ENCODE measurements at places on chromosomes 7 and 10.

GRCh38 chr7:153444641-153445040 lies 607.6 kb upstream of the DPP6 start:
- H3K4me3 ChIP-seq = no peak overlapping the region
- no peak for DNase-seq
- H3K27me3 ChIP-seq = no peaks in the 10 kb centered on the region
- no peaks in the 10 kb centered on the region for H3K4me1 ChIP-seq
- H3K27ac ChIP-seq = no peak overlapping the region
- no peaks in the 10 kb centered on the region for H3K36me3 ChIP-seq

DNA sequence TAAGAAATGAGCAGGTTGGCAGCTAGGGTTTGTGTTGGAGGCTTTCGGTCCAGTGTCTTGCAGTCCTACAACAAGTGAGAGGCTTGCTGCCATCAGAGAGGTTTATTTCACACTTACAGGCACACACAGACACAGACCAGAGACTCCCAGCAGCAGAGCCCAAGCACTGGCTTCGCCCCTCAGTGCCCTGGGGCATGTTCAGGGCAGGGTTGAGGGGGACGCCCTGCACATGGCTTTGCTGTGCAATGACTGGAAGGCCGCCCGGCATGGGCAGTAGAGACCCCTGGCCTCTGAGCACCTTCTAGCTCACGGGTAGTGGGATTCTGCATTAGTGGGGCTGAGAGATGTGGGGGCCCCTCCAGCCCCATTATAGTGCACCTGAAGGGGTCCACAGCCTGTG lies 3.8 kb downstream of the SPRN start:
- peaks cover 5% of the 10 kb centered on the region for H3K36me3 ChIP-seq
- DNase-seq = no peak
- H3K27me3 ChIP-seq = no peaks in the 10 kb centered on the region
- H3K4me3 ChIP-seq = no peak overlapping the region

- H3K36me3 ChIP-seq = no peaks in the 10 kb centered on the region
- H3K27ac ChIP-seq = no peak overlapping the region
- H3K27me3 ChIP-seq = no peaks in the 10 kb centered on the region
- DNase-seq = no peak
Measured at GRCh38 chr7:120055300-120055699, 217.7 kb upstream of the KCND2 start.

DNA sequence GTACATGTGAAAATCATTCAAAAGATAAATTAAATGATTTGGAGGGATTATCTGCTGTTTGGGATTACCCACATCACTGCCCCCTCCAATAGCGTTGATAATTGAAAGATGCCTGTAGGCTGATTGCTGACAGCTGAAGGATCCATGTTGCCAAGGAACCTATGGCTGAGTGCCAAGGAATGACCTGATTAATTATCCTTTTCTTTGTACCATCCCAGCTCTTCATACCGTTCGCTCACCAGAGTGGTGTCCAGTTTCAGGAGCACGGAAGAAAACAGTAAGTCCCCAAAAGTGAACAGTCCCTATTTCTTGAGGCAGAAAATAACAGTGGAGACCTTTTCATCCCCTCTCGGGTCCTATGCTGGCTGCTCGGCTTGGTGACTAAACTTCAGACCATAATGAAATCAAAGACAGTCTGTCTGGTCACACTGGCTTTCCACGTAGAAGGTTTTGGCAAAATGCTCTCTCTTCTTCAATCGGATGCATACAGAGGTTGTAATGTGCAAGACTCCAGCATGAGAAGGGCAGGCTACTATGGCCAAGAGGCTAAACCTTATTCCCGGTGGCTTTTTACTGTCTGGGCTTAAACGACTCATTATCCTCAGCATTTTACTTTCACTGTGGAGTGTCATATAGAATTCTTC lies 108.8 kb downstream of the SPAG6 start:
- no peak overlapping the region for H3K4me3 ChIP-seq
- H3K27me3 ChIP-seq = no peaks in the 10 kb centered on the region

DNA sequence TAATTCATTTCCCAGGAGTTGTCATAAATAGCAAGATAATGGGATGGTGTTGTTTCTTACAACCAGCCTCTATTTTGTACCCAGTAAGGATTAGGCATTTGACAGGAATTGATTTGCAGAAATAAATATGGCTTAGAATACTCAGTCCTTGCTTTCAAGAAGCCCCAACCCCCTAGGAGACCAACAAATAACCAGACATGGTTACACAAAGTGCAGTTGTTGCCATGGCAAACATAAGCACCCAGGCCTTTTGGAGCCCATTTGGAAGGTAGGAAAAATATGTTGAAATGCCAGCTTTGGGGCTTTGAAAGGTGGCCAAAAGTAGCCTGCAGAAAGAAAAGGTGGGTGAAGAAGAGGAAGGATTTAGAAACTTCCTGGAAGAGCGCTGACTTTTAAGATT lies 397.5 kb downstream of the CDC14C start:
- no peaks in the 10 kb centered on the region for H3K4me1 ChIP-seq
- H3K36me3 ChIP-seq = no peaks in the 10 kb centered on the region
- no peaks in the 10 kb centered on the region for H3K27me3 ChIP-seq

- DNase-seq = no peak
- no peaks in the 10 kb centered on the region for H3K27me3 ChIP-seq
- H3K4me3 ChIP-seq = no peak overlapping the region
- H3K36me3 ChIP-seq = no peaks in the 10 kb centered on the region
Measured at GRCh38 chr7:122488241-122488640, 183.7 kb upstream of the FEZF1 start.

DNA sequence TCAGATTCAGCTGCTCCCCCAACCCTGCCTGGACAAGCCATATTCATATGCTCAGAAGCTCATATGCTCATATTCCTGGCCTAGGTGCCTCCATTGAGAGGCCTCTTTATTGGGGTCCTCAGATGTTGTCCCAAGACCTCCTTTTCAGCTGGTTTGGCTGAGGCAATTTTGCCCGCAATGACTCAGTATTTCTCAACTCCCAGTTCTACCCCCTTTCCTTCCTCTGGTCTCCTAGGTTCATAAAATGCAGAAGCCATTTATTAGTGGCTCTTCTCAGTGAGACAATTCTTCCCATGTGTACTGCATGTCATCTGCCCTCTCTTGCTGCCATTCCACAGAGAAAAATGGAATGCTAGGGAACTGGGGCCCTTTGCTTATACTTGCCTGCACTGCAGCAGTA lies 110.7 kb downstream of the INHBA start:
- H3K27me3 ChIP-seq = no peaks in the 10 kb centered on the region
- no peak overlapping the region for H3K27ac ChIP-seq
- H3K4me1 ChIP-seq = no peaks in the 10 kb centered on the region
- H3K36me3 ChIP-seq = no peaks in the 10 kb centered on the region

DNA sequence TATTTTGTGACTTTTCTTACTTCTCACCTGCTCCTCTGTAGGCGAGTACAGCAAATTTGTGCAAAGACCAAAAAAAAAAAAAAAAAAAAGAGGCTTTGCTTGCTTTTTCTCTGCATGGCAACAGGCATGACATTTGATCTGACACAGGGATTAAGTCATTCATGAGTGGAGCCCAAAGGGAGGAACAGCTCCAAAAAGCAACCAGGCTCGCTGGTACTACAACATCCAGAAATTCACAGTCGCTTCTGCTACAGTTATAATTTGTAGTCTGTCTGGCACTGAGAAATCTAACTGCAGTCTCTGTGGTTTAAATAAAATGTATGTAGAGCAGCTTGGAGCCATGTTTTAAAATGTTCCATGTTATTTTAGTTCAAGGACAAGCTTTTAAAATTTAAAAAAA lies 31.7 kb downstream of the MKX start:
- no peak for DNase-seq
- no peak overlapping the region for H3K4me3 ChIP-seq
- no peaks in the 10 kb centered on the region for H3K4me1 ChIP-seq
- peaks cover 2% of the 10 kb centered on the region for H3K27me3 ChIP-seq
- H3K36me3 ChIP-seq = no peaks in the 10 kb centered on the region
- H3K27ac ChIP-seq = no peak overlapping the region

DNA sequence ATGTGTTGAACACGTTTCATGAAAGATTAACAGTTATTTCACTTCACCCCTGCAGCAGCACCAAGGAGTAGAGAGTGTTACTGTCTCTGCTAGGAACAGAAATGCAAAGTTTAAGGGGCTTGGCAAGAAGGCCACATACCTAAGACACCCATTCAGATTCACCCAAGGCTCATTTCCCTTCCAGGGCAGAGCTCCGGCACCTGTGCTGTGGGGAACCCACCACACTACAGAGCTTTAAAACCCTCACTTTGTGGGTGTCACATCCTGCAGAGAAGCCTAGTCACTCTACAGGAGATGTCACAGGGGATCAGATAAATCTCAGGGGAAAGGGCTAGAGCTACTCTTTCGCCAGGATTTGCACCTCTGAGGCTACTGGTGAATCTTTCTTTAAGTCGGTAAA lies 176.1 kb upstream of the KLF6 start:
- H3K4me3 ChIP-seq = no peak overlapping the region
- peak overlapping the region; percentile 26 for H3K27ac ChIP-seq
- peak; percentile 46 for DNase-seq
- H3K36me3 ChIP-seq = no peaks in the 10 kb centered on the region

DNA sequence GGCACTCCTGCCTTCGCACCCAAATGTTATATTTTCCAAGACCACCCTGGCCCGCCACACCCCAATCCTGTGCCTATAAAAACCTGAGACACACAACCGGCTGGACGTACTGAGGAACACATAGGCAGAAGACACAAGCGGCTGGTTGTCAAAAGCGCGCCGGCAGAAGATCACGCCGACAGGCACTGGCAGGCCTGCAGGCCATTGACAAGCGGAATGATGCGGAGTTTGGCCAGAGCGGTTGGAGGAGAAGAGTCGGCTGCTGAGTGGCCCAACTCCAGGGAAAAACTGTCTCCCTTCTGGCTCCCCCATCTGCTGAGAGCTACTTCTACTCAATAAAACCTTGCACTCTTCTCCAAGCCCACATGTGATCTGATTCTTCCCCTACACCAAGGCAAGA lies 39.7 kb upstream of the SAMD8 start:
- no peaks in the 10 kb centered on the region for H3K36me3 ChIP-seq
- H3K27ac ChIP-seq = no peak overlapping the region
- no peak for DNase-seq
- no peak overlapping the region for H3K4me3 ChIP-seq
- no peaks in the 10 kb centered on the region for H3K27me3 ChIP-seq

GRCh38 chr10:25405871-25406270 lies 231.1 kb downstream of the GPR158 start:
- no peak for DNase-seq
- H3K27ac ChIP-seq = no peak overlapping the region
- no peak overlapping the region for H3K4me3 ChIP-seq
- H3K36me3 ChIP-seq = no peaks in the 10 kb centered on the region

GRCh38 chr7:33497051-33497450 lies 367.7 kb downstream of the BBS9 start:
- no peaks in the 10 kb centered on the region for H3K36me3 ChIP-seq
- no peaks in the 10 kb centered on the region for H3K27me3 ChIP-seq
- H3K27ac ChIP-seq = no peak overlapping the region
- no peak for DNase-seq

DNA sequence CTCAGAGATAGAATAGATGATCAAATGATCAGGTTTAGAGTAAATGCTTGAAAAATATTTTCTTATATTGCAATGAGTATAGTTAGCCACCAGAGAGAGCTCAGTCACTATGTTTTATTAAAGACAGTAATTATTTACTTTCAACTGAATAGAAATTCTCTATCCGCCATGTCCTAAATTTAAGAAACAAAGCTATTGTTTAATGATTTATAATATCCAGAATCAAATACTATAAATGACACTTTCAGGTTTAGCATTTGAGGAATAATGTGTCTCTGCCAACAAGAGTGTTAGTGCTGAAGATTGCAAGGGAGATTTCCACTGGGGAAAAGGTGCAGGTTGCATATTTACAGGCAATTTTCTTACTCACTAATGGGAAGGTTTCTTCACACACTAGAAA lies 184.7 kb downstream of the DGKB start:
- no peak overlapping the region for H3K27ac ChIP-seq
- H3K4me1 ChIP-seq = no peaks in the 10 kb centered on the region
- no peak overlapping the region for H3K4me3 ChIP-seq
- no peaks in the 10 kb centered on the region for H3K36me3 ChIP-seq
- H3K27me3 ChIP-seq = no peaks in the 10 kb centered on the region

DNA sequence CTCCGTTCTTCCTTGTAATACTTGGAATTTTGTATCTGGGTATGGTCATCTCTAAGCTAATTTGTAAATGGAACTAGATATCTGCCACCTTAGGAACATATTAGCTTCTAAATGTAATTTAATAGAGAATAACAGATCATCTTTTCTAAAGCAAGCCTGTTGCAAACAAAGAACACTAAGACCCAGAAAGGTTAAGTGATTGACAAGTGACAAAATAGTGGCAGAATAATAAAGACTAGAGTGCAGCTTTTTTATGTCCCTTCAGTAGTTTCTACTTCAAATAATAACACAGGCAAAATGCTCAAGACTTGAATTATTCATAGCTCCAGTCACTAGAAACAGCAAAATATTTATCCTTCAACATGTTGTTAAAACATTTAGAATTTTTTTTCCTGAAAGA lies 91.7 kb downstream of the MET start:
- no peak for DNase-seq
- no peak overlapping the region for H3K4me3 ChIP-seq
- H3K27ac ChIP-seq = no peak overlapping the region
- H3K36me3 ChIP-seq = no peaks in the 10 kb centered on the region

DNA sequence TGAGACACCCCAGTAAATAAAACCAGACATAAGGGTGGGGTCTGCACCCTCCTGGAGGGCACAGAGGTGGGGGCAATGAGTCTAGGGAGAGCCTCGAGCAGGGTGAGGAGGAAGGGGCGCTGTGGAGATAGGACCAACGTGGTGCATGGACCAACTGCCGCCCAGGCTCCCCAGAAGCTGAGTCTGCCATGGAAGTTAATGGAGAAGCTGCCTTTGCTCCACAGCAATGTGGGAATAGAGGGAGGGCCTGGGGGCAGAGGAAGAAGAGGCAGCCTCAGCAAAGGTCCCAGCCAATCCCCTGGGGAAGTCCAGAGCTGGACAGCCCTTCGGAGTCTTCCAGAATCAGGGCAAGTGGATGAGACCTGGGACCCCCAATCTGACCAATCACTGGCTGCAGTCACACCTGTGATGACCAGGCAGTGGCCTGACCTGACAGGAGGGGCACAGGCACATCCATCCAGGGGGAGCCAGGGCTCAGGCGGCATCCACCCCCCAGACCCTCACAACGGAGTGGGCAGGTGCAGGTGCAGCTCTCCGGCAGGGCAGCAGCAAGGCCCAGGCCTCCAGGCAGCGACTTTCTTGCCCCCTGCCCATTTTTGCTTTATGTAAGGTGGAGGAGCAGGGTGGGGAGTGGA lies 242.2 kb upstream of the PPP2R2D start:
- no peaks in the 10 kb centered on the region for H3K4me1 ChIP-seq
- no peaks in the 10 kb centered on the region for H3K27me3 ChIP-seq
- H3K27ac ChIP-seq = no peak overlapping the region

DNA sequence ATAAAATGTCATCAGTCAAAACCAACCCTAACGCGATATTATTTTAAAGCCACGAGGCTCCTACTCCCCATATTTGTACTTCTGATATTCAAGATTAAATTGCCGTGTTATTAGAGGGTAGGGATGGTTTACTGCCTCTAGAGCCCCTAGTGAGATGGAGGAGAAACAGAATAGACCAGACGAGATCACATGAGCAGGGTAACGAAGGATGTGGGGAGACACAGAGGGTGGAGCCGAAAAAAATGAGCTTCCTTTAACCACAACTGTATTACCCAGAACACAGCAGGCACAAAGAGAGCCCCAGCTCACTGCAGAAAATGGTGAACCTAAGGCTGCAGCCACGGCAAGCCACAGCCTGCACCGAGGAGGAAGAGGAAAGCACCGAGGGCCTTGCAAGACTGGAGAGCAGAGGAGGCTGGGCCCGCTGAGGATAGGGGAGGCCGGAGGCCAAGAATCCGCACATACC lies 14.3 kb downstream of the ZC3HAV1 start:
- no peaks in the 10 kb centered on the region for H3K27me3 ChIP-seq
- H3K4me1 ChIP-seq = peaks cover 70% of the 10 kb centered on the region
- H3K36me3 ChIP-seq = peaks cover 12% of the 10 kb centered on the region
- H3K4me3 ChIP-seq = peak overlapping the region; percentile 21
- peak overlapping the region; percentile 71 for H3K27ac ChIP-seq

- no peaks in the 10 kb centered on the region for H3K4me1 ChIP-seq
- no peak for DNase-seq
Measured at GRCh38 chr7:16369855-16370254, 51.5 kb downstream of the CRPPA start.

Measured in natural killer cell (primary cell).